Stimulated activated CD4-positive, alpha-beta T cell treated with anti-CD3 and anti-CD28 coated beads, TNF-alpha, amount 100 ng/mL, for 24 hours (primary cell): ENCODE measurements at places on chromosomes 2 and 18.

GRCh38 chr2:31402388-31402787, 12.2 kb downstream of the XDH start:
- DNase-seq = no peak

- DNase-seq = no peak
Measured at GRCh38 chr18:57776767-57777166, 26.3 kb downstream of the ATP8B1 start.

GRCh38 chr2:134692499-134692898, 26.3 kb downstream of the TMEM163 start:
- no peak for DNase-seq

- no peak for DNase-seq
Measured at GRCh38 chr2:48406116-48406515, 123.8 kb upstream of the STON1 start.

- no peak for DNase-seq
Measured at GRCh38 chr18:8288472-8289195, 320.6 kb upstream of the RAB12 start.

DNA sequence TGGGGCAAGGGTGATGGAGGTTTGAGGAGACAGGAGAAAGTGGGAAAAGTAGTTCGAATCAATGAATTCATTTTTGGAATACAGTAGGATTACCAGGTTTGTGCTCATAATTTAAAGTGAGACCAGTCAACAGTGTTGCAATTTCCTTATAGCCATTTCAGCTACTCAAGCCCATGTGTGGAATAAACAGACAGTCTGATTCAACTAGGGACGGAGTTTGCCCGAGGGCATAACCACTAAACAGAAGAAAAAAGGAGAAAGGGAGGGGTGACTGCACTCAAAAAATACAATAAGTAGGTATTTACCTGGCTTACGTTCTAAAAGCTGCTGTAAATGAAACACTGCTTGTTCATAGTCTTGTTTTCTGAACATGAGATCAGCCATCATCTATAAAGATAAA, 55.2 kb downstream of the TTC21B start:
- DNase-seq = no peak

DNA sequence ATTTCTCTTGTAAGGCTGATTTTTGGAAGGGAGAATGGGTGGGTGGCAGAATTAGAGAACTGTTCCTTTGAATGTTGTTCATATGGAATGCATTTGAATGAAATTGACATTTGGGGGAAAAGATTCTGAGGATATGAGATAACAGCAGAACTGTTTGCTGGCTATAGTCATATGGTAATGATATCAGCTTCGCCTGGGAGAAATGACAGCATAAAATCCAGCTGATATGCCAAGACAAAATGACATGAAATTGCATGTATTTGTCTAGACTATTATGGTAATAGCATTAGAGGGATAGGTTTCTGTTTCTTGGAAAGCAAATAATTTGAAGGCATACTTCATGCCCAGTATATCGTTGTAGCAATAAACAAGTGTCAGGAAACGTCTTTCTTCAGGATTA, 150.8 kb upstream of the SPATS2L start:
- no peak for DNase-seq

DNA sequence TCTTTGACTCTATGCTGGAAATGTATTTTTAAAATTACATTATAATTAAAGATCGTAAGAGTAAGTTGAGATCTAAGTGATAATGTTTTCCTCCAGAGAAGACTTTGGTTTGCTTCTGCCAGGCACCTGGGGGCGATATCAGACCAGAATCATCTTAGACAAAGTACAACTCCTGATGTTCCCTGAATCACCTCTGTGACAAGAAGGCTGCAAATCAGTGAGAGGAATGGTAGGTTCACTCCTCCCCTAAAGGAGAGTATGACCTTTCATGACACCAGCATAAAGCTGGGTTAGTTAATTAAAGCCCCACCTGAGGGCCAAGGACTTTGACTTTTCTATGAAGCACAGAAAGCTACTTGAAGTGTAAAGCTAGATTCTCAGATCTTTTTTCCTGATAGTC, 114.4 kb upstream of the DTNA start:
- no peak for DNase-seq

DNA sequence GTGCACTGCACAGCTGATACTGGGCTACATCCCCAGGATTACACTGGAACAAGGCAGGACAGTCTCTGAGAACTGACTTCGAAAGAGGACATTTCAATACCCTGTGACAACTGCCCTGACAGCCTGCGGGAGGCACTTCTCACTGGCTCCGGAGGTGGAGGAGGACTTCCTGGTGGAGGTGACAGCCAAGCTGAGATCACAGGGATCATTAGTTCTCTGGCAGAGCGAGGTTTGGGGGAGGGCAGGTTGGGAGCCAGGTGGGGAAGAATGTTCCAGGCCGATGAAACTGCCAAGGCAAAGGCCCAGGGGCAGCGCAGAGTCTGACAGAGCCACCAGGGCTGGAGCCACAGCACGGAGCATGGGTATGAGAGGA, 28.0 kb upstream of the NPAS2 start:
- no peak for DNase-seq

DNA sequence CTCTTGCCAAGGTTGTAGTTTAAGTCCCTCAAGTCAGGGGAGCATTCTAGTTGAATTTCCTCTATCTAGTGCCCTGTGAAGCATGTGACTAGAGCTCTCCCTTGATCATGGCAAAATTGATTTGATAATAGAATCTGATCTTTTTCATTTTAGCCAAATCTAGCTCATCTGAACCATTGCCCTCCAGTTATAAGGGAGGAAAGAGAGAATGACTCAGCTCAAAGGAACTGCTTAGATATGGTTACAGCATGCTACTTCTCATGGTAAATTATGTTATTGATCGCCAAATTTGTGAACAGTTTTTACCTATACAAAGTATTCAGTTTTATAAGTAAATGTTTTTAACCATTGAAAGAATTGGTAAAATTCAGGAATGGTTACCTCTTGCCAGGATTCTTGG, 100.8 kb downstream of the GPR39 start:
- DNase-seq = no peak

GRCh38 chr2:3208591-3208990, 169.0 kb downstream of the EIPR1 start:
- no peak for DNase-seq
